Left colon (tissue), 2 donors: ENCODE measurements at places on chromosomes 7 and 10. TPM values are rescaled to one million over a fixed set of nuclear protein-coding genes. Genes with fewer than 3 reads are reported as not detected.
A peak's percentile ranks its signal among the peaks of the same experiment; 100 is the strongest.

ANKRD61 gene
- total RNA-seq: not detected

SH2D4B gene
- total RNA-seq: not detected

PIK3CG gene
- total RNA-seq: 5.9 TPM

NUDT13 gene
- total RNA-seq: 3.8 TPM

CFAP70 gene
- total RNA-seq: 1.2 TPM

GNG11 gene
- 2.5 TPM for total RNA-seq

PON1 gene
- not detected for total RNA-seq

VPS37D gene
- 0.78 TPM for total RNA-seq

LIPF gene
- not detected for total RNA-seq

PNLIPRP2 gene
- 10.7 TPM for total RNA-seq

GRCh38 chr7:128914566-128915151 is 4.2 kb upstream of the KCP start:
- no peak for DNase-seq

- no peak for DNase-seq
Observed at GRCh38 chr7:50962281-50962883, 179.7 kb upstream of the GRB10 start.

DNA sequence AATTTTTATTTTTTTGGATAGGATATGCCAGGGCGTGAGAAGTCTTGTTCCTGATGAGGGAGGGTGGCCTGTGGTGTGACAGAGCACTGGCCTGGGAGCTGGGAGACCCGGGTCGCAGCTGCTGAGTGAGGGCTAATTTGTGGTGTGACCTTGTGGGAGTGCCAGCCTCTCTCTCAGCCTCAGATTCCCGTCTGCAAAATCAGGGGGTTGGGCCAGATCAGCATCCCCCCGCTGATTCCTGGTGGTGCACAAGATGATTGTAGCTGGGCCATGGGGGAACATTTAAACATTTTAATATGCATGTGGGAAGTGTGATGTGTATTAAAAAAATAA is 14.9 kb downstream of the TSPAN15 start:
- no peak for DNase-seq

- no peak for DNase-seq
Observed at GRCh38 chr10:23780331-23780730, 341.5 kb downstream of the OTUD1 start.

DNA sequence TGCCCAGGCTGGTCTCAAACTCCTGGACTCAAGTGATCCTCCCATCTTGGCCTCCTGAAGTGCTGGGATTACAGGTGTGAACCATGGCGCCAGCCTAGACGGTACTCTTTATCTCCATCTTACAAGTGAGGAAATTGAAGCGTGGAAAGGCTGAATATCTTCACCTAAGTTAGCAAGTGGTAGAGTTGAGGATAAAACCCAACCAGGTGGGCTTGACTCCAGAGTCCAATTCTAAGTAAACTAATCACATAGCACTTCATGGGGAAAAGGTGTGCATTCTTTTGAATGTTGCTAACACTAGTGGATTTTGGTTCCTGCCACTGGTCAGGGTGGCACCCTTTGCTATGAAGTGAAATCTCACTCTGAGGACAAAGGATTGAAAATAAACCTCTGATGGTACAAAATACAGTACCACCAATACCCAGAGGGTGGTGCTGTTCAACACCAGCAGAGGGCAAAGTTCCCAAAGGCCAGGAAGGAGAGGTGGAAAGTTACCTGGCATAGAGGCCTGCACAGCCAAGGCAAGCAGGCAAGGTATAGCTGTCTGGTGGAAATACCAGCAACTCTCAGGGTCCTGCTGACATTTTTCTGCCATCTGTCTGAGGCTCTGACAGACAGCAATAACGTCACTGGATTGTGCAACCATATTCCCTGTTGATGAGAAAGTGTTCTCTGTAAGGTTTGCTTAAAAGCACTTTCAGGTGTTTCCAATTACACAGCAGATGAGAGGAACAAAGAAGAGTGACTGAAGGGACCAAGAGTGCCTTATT is 17.6 kb downstream of the ZDHHC16 start:
- no peak for DNase-seq

DNA sequence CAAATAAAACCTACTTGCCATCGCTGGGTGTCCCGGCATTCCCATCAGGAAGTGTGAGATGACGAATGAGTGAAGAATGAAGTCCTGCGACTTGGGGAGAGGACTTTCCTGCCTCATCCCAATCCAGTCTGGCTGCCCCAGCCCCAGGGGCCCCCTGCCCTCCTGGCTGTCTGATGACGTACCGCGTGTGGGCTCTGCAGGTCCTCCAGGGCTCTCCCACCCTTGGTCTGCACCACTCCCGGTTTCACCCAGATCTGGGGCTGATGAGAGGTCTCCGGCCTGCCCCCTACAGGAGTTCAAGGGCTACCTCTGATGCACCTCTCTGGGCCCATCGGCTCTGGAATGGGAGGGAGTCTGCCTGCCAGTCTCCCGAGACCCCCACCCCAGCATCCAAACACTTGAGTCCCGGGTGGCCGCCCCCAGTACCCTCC is 9.8 kb downstream of the ATP6V1F start:
- no peak for DNase-seq

DNA sequence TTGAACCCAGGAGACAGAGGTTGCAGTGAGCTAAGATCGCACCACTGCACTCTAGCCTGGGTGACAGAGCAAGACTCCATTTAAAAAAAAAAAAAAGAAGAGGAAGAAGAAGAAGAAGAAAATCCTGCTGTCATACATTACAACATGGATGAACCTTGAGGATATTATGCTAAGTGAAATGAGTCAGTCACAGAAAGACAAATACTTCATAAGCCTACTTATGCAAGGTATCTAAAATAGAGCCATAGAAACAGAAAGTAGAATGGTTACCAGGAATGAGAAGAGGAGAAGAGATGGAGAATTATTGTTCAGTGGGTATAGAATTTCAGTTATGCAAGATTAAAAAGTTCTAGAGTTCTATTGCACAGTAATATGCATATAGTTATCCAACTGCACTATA is 466.5 kb downstream of the PLXNA4 start:
- DNase-seq: no peak

GRCh38 chr10:127203067-127203466 is 6.7 kb upstream of the INSYN2A start:
- no peak for DNase-seq

DNA sequence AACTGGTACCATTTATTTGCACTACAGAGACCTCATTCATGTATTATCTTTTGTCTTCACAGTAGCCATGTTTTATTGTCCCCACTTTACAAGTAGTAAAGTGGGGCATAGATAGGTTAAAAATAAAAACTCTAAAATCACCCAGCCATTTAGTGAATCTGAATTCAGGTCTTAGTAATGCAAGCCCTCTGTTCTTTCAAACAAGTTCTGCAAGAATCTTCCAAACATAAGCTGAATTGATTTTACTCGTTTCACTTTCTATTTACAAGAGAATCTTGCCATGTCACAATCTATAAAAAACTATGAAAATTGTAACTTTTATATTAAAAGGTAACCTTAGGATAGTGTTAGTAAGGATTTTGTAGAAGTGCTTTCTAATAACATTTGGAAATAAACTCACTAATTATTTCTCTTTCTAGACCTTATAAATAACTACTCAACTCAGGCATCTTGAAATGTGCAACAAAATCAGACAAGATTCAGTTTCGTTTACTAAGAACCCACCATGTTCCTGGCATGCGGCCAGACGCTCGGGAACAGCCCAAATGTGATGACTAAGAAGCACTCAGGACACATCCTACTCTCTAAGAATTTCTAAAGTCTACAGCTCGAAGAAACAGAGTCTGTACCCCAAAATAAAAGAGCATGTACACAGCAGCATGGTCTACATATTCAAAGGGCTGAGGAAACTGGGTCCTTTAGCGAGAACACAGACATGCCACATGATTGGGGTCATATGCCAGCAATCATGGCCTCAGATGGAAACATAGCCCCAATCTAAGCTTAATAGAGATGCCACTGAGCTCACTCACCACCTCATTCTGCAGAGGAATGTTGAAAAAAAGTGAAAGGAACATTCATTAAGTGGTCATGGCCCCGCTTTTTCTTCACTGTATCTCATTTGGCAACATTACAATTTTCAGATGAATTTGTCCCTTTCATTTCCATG is 167.6 kb downstream of the AMPH start:
- peak; percentile 46 for DNase-seq

DNA sequence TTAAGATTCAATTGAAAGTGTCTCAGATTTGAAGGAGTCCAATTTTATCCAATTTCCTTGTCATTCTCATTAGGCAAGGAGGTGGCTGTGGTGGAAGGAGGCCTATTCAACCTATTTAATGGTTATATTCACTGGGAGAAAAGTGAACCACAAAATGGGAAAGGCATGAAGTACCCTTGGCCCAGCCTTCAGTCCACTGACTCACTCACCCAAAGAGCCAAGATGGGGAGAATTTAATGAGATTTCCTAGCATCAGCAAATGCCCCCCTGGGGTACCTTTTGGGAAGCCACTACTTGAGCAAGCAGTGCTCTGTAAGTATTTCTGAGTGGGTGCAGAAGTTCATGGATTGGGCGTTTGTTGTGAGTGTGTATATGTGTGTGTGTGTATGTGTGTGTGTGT is 144.1 kb downstream of the NRP1 start:
- no peak for DNase-seq

- no peak for DNase-seq
Observed at GRCh38 chr10:1977461-1977860, 240.1 kb upstream of the ADARB2 start.

GRCh38 chr7:24419511-24419910 is 135.5 kb downstream of the NPY start:
- no peak for DNase-seq

- DNase-seq: no peak
Observed at GRCh38 chr10:91127341-91128082, 93.0 kb upstream of the PCGF5 start.

DNA sequence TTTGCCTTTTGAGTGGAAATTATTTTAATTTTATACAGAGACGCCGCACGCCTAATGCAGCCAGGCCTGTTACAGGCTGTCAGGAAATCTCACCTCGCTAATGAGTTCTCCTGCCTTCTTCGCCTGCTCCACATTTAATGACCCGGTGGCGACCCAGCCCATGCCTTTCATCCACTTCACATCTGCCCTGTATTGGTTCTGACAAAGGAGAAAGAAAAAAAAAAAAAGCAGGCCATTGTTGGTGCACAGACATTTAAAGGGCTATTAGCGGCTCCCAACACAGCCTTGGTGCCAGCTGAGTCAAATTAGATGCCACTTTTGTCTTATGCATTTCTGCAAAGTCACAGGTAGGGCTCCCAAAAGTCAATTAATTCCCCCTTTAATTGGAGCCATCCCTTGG is 43.3 kb downstream of the NRAP start:
- DNase-seq: no peak

DNA sequence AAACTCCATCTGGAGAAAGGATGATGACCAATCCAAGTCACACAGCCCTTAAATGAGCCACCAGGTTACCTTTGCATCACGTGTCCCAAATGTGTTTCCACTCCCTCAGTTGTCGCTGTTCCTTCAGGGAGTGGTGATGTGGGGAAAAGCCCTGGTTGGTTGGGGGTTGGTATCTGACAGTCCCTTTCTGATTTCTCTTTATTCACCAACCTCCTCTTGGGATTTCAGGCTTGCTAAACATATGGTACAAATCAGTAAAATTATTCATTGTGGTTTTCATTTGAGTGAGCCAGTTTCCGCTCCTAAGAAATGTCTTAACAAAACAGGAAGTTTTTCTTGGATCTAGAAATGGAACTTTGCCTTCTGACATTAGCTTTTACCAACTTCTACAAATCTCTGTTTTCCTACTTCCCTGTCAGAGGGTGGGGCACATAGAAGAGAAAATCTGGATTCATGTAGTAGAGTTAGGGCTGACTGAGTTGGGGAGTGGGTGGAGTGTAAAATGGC is 40.0 kb upstream of the KMT2E start:
- DNase-seq: no peak

DNA sequence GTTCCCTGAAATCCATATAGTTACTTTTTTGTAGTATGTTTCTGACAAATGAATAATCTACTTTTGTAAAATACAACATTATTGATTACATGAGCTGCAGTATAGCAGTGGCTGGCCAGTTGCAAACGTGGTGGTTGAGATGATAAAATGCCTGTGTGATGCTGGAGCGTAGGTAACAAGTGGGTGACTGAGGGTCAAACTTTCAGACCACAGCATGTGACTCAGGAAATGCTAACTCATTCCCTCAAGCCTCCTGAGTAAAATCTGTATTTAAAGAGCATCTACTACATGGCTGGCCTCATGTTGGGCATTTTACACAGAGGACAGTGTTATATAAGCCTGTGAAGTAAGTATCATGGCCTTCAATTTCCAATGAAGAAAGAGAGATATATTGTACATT is 585.2 kb downstream of the GRID1 start:
- DNase-seq: no peak

DNA sequence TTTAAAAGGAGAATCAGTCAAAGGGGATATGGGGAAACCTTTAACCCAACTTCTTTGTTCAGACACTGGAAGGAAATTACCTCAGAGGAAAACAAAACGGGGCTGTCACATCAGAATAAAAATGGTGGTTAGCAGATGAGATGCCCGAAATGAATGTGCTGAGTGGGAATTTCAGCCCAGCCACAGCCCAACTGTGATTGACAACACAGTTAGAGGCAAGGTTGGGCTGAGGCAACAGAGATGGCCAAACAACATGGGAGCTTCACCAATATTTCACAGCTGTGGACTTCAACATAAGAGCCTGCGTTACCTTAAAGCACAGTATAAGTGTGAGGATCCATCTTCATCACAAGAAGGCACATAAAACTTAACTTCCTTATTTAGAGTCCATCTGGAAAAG is 133.5 kb upstream of the PTPRZ1 start:
- DNase-seq: no peak

GRCh38 chr7:136228171-136228570 is 251.0 kb upstream of the MTPN start:
- no peak for DNase-seq

DNA sequence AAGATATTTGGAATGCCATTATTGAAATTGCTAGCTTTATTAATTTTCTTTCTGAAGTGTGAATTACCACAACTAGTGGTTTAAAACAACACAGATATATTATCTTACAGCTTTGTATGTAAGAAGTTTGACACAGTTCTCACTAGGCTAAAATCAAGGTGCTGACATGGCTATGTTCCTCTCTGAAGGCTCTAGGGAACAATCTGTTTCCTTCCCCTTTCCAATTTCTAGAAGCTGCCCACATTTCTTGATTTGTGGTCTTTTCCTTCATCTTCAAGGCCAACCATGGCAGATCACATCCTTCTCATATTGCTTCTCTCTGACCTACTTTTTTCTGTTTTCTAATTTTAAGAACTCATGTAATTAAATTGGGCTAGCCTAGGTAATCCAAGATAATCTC is 43.3 kb upstream of the SLC26A3 start:
- DNase-seq: no peak

- no peak for DNase-seq
Observed at GRCh38 chr7:137741443-137741842, 105.3 kb downstream of the DGKI start.

GRCh38 chr7:141456298-141456697 is 94.9 kb upstream of the AGK start:
- no peak for DNase-seq
